HFFc6 (cell line): ENCODE measurements at places on chromosomes 16 and 17. TPM values are rescaled to one million over a fixed set of nuclear protein-coding genes. Genes with fewer than 3 reads are reported as not detected.

DNA sequence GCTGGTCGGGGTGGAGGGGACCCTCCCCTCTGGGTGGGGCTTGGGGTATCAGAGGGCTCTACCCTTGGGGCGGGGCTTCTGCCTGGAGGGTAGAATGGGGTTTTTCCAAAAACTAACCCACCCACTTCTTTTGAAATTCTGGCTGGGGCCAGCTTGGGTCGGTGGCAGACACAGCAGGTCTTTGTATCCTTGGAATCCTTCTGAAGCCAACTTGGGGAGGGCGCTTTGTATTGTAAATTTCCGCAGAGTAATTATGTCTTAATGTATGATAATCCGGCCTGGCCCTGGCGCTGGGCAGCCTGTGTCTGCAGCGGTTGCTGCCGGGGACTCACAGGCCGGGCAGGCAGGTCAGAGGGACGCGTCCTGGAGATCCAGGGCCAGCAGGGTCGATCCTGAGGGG is 33.9 kb upstream of the GSE1 start:
- no peak for DNase-seq

Gene SLC35B1
- 83.3 to 91.1 TPM (median 90.1 TPM) in 3 replicates for total RNA-seq

Gene C17orf78
- not detected in 2 replicates for total RNA-seq

DNA sequence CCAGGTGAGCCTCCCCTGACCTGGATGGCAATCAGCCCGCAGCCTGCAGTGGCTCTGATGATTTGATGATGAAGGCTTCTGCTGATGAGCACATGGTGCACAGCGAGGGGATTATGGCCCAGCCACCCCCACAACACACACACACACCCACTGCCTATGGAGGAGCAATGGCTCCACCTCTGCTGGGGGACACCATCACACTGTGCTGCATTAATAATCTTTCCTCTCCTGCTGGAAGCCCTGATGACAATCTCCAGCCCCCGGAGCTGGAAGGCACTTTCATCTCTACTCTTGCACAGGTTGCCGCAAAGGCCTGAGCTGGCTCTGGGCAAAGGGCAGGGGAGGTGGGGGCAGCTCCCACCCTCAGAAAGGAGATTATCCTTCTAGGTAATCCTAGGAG is 79.9 kb downstream of the PLXDC1 start:
- DNase-seq: no peak

DNA sequence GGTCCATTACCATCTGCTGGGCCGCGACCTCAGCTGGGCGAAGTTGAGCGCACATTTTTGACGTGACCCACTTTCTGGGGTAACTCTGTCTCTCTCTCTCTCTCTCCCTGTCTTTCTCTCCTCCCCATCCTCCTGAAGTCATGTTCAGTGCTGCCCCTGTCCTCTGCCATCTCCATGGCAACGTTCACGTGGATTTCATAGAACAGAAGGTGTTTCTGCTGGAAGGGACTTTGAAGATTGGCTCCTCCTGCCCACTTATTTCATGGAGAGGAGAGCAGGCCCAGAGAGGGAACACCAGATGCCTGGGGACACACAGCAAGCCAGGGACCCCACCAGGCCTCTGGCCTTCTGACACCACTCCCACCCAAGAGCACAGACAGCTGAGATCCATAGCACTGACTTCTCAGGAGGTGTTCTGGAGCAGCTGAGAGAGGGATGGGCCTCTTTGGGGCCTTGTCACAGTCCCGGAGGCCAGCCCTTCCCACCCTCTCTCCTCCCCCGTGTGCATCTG is 4.2 kb upstream of the CCNF start:
- DNase-seq: no peak

DNA sequence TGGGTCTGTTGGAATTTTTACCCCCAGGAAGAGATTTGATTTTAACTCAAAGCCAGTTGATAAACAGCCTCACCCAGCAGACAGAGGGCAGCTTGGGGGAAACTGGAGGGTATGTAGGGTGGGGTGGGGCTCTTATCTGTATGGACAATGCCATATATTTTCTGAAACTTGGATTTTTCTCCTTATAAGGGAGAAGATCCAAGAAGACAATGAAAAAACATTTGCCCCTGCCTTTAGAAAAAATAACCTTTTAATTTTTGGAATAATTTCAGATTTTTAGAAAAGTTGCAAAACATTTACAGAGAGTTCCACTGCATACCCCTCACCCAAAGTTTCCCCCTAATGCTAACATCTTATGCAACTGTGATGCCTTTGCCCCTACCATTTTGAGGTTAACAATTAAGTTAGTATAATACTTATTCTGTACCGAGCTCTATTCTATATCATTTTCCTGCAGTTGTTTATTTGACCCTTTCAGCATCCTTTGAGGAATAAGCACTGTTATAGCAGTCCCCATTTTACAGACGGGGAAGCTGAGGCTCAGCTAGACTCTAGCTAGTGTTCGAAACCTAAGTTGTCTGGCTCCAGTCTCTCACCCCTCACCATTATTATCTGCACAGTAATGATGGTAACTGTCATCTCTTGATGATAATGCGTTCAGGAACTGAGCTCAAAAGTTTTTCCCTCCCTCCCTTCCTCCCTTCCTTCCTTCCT is 66.4 kb downstream of the PRKCB start:
- no peak for DNase-seq

DNA sequence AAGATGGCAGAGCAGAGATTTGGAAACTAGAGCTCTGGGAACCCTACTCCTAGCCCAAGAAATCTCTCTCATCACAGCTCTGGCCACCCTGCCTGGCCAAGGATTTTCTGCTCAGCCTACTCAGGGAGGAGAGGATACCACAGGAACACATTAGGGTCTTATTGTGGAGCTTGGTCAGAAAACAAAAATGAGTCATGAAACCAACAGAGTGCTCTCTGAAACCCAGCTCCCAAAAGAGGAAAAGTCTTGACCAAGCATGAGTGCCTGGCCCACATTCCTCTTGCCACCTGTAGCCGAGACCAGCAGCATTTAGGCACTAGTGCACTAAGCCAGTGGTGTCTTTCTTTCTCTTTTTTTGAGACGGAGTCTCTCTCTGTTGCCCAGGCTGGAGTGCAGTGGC is 18.1 kb downstream of the SLC13A5 start:
- DNase-seq: no peak

GRCh38 chr17:55784666-55785065 is 33.8 kb downstream of the PCTP start:
- no peak for DNase-seq

GRCh38 chr17:80878876-80879722 is 112.5 kb upstream of the CHMP6 start:
- no peak for DNase-seq

Gene PLXDC1
- total RNA-seq: 0.30 to 2.5 TPM (median 1.3 TPM) in 3 replicates

Gene AXIN2
- total RNA-seq: 0.50 and 0.57 TPM in 2 replicates

DNA sequence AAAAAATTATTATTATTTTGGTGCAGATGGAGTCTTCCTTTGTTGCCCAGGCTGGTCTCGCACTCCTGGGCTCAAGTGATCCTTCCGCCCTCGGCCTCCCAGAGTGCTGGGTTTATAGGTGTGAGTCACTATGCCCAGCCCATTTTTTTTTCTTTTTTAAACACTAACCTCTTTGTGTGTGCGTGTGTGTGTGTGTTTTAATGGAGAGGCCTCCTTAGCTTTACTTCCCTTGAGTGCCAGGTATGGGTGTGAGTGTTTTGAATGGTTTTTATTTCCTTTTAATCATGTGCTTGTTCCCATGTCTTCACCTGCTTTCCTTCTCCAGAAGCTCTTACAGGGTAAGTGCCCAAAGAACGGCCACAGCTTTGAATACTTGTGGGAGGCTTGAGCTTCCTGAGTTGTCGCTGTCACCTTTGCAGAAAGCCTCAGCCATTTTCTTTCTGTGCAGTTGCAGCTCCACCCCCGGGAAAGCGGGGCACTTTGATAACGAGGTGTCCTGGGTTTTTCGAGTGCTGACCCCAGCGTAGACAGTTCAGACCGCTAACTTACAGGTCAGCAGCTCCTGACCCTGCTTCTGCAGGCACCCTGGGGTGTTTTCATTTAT is 22.6 kb downstream of the AKAP1 start:
- peak; percentile 65 for DNase-seq

Gene RGS11
- 1.5 to 3.3 TPM (median 2.0 TPM) in 3 replicates for total RNA-seq

Gene ASPA
- total RNA-seq: not detected in 3 replicates

- DNase-seq: no peak
These were observed 20.2 kb upstream of the C1QL1 start for GRCh38 chr17:44988044-44988942.

- DNase-seq: no peak
These were observed 534.0 kb downstream of the MAF start for GRCh38 chr16:79066561-79066960.

Gene ABCA6
- not detected in 3 replicates for total RNA-seq

Gene KRTAP4-1
- not detected in 3 replicates for total RNA-seq

Gene KRTAP1-1
- total RNA-seq: 0.21 to 1.0 TPM (median 0.55 TPM) in 3 replicates

- peak; percentile 80 for DNase-seq
These were observed 42.1 kb downstream of the TBC1D16 start for GRCh38 chr17:79993390-79994227.

- peak; percentile 26 for DNase-seq
These were observed 793.3 kb upstream of the SOX9 start for GRCh38 chr17:71327376-71328059.

GRCh38 chr17:59786213-59786535 is 78.7 kb downstream of the VMP1 start:
- no peak for DNase-seq

Gene MYL11
- 0.82 to 1.6 TPM in 2 of 3 replicates, not detected in the other for total RNA-seq

Gene TNFRSF17
- not detected in 3 replicates for total RNA-seq

Gene ACSM3
- 0.12 to 0.27 TPM in 2 of 3 replicates, not detected in the other for total RNA-seq

Gene TMEM220
- 4.0 to 5.1 TPM (median 4.5 TPM) in 3 replicates for total RNA-seq

DNA sequence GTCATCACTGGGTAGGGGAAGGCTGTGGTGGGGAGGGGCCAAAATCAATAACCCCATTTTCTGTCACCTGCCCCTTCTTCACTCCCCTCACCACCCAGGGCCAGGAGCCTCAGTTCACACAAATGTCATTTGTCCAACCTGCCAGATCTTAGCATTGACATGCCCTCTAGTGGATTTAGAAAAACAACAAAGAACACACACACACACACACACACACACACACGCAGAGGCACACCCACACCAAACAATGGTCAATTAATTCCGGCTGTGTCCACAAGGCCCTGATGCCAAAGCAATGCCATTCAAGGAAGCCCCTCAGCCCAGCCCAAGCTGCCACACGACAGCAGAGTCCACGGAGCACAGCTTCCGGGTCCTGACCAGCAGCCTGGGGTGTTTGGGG is 68.4 kb downstream of the NOG start:
- peak; percentile 15 for DNase-seq

Gene ARHGDIG
- total RNA-seq: not detected in 3 replicates

Gene SLC47A1
- not detected in 3 replicates for total RNA-seq

Gene MPP2
- total RNA-seq: 0.80 to 1.1 TPM (median 0.98 TPM) in 3 replicates

Gene CMTM2
- not detected in 3 replicates for total RNA-seq

- no peak for DNase-seq
These were observed 25.6 kb upstream of the NDRG4 start for GRCh38 chr16:58474296-58474695.

Gene TEKT3
- total RNA-seq: not detected in 3 replicates
